ENCODE measurements at places on chromosomes 12 and 14. TPM values are rescaled to one million over a fixed set of nuclear protein-coding genes. Genes with fewer than 3 reads are reported as not detected.

DNA sequence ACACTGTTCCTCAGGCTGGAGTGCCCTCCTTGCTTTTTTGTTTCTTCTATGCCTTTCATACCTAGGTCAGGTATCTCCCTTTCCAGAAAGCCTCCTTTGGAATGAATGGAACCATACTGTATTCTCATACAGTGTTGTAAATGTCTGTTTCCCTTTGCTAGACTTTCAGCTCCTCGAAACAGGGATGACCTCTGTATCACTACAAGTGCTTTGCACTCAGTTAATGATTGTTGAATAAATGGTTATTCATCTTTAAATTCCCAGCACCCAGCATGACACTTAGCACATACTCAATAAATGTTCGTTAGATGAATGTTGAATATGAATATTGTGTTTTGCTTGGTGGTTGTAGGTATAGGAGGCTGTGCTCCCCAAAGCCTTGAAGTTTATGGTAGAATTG lies 5.9 kb upstream of the TULP3 start:
- no peaks in the 10 kb centered on the region for H3K4me1 ChIP-seq
- H3K27ac ChIP-seq: no peak overlapping the region
- peak; percentile 3 for DNase-seq
- no peak overlapping the region for H3K4me3 ChIP-seq
- H3K36me3 ChIP-seq: no peaks in the 10 kb centered on the region
- no peaks in the 10 kb centered on the region for H3K27me3 ChIP-seq

DNA sequence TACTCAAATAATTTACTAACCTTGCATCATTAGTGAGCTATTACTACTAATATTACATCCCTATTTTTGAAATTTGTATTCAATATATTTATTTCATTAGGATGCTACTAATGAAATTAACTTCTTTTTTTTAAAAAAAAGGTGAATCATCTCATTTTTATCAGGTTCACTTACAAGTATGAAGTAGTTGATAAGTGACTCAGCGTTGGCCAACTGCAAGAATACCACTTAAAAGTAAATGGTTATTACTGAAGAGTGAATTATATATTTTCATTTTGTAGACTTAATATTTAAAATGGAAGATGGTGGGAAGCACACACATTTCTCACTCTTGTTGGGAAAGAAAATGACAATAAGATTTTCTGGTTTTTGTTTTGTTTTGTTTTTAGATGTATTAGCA lies 19.6 kb downstream of the OR4N2 start:
- H3K4me1 ChIP-seq: no peaks in the 10 kb centered on the region
- H3K4me3 ChIP-seq: no peak overlapping the region
- no peaks in the 10 kb centered on the region for H3K36me3 ChIP-seq
- no peak overlapping the region for H3K27ac ChIP-seq
- no peak for DNase-seq

The EMP1 gene
- polyA plus RNA-seq: 11.6 TPM

GRCh38 chr12:82361461-82361915 lies 3.2 kb downstream of the METTL25 start:
- H3K27ac ChIP-seq: no peak overlapping the region
- DNase-seq: no peak
- no peaks in the 10 kb centered on the region for H3K36me3 ChIP-seq

The MUCL1 gene
- polyA plus RNA-seq: not detected

Measured in small intestine (tissue), 16 donors.